ENCODE measurements at places on chromosomes 13 and 19.

- DNase-seq = peak; percentile 58
Observed at GRCh38 chr13:111233080-111233479, 87.4 kb upstream of the TEX29 start.

DNA sequence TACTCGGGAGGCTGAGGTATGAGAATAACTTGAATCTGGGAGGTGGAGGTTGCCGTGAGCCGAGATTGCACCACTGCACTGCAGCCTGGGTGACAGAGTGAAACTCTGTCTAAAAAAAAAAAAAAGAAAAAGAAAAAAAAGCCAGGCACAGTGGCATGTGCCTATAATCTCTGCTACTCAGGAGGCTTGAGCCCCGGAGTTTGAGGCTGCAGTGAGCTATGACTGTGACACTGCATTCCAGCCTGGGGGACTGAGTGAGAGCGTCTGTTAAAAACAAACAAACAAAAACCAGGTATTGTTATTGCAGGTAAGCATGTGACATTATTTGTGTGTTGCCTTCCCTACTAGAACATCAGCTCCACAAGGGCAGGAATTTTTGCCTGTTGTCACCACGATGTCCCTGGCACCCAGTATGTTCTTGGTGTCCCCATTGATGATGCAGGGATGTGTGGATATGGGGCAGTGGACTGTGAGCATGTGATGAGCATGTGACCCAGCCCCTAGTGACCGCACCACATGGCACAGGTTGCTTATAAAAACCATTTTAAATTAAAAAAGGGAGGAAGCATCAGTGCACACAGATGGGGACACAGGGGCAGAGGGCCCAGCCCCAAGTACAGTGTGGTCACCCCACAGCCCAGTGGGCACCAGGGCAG is 1.6 kb upstream of the KANK2 start:
- no peak for DNase-seq

GRCh38 chr19:49512970-49513745 is 697 bp downstream of the FCGRT start:
- peak; percentile 36 for DNase-seq

GRCh38 chr13:57675526-57675925 is 44.0 kb downstream of the PCDH17 start:
- no peak for DNase-seq
